ENCODE measurements at places on chromosomes 13 and 19.

DNA sequence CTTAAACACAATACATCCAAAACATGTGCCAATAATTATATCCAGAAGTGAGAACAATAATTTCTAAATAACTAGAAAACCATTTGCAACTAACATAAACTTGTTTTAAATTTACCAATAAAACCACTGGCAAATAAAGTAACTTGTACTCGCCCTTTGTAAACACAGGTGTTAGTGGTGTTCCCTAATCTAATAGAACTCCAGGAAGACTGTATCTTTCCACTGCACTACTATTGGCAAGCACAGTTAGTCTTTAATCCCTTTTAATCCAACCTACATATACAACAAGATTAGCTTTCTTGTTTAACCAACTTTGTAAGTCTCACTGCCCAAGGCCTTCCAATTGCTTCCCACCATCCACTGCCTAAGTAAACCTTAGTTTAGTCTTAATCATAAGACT, 79.5 kb downstream of the PCDH9 start:
- no peak for DNase-seq

GRCh38 chr19:36025541-36025940, 7.1 kb downstream of the CLIP3 start:
- DNase-seq, result no peak

DNA sequence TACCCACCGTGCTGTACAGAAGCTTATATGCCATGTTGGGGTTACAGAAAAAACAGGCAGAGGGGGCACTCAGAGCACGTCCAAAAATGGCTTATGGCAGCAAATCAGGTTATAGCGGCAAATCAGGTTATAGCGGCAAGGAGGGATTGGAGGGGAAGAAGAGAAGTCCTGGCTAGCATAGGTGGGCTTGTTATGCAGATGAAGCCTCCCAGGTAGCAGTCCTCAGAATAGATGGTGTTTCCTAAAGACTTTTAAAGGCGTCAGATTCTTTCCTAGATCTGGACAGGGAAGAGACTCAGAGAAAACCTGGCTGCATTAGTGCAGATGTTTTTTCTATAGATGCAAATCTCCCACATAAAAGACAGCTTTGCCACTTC, 19.8 kb upstream of the PLEKHF1 start:
- DNase-seq, result no peak

DNA sequence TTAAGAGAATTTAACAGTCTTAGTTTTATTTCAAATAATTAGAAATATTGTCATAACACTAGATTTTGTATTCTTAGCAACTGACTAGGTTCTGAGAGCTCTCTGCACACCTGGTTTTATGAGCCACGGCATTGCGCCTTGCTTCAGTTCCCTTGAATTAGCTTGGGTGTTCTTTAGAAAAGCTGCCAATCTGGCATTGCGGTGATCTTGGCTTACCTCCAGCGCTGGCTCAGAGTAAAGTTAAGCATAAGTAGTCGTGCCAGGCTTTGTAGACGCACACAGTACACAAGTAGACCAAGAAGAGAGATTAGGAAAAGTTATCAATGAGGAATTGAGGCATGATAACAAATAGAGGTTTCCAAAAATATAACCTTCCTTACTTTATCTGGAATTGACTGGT, 45.7 kb downstream of the TPP2 start:
- no peak for DNase-seq

DNA sequence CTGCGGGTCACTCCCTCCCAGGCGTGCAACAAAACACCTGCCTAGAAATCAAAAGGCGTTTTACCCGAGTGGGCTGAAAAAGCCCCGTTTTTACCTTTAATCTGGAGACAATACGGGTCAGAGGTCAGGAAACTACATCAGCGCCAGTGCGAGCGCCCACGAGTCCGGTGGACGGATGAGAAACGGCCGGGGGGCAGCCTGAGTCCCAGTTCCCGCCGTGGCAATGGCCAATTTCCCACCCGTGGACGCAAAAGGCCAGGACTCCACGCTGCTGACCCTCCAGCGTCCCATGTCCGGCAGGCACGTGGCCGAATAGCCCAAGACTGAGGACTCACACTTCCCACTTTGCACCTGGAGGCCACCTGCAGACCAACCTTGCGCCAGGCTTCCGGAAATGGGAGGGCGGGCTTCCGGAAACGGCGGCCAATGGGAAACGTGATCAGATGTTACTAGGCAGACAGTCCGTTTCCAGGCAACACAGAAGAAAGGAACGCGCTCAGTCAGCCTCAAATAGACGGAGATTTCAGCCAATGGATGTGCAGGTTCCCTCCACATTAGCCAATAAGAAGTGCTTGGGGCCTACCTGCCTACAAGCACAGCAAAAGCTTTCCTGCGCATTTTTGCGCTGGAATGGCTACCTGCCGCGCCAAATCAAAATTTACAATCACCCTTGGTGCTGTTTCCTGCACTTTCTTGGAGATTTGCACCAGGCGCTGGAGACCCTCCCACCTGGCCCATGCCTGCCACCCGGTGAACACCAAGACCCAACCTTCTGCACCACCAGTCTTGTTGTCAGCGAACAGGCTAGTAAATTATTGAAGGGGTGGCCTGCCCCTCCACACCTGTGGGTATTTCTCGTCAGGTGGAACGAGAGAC, 47.4 kb downstream of the ZFP14 start:
- peak; percentile 96 for DNase-seq

DNA sequence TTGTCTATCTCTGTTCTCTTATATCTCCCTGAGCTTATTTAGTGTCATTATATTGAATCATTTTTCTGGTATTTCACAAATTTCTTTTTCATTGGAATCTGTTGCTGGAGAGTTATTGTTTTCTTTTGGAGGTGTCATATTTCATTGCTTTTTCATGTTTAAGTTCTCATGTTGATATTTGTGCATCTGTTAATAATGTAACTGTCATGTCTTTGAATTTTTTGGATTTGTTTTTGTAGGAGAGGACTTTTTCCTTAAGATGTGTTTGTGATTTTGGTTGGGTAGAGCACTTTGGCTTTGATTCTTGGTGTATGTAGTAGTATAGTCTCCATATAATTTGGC, 64.0 kb downstream of the DNAJC3 start:
- no peak for DNase-seq

- no peak for DNase-seq
Observed at GRCh38 chr13:41059456-41060081, 1.7 kb upstream of the WBP4 start.

- no peak for DNase-seq
Observed at GRCh38 chr13:29511980-29512379, 83.5 kb downstream of the SLC7A1 start.

DNA sequence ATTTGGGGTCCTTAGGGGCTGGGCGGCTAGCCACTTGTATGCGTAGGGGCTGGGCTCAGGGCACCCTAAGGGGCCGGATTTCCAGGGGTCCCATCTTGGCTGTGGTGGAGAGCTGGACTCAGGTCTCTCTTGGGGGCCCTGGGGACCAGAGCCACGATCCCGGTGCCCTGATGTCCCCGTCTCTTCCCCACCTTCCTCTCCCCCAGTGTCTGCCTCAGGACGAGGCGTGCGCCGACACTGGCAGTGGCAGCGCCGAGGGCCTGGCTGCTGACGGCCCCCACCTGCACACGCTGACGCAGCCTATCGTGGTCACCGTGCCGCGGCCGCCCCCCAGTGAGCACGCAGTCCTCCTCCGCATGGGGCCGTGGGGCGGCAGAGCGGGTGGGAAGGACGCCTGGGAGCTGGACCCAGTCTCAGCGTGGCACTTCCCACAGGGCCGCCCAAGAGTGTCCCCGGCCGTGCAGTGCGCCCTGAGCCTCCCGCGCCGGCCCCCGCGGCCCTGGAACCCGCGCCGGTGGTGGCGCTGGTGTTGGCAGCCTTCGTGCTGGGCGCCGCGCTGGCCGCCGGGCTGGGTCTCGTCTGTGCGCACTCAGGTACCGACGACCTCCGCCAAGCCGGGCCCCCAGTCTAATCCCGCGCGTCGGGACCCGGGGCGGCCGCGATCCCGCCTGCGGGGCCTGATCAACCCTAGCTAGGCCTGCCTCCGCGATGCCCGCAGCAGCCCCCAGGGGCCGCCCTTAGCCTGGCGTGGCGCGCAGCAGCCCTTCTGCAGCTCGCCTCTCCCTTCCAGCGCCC, 2.7 kb upstream of the SNAPC2 start:
- peak; percentile 67 for DNase-seq

GRCh38 chr13:90702050-90702449, 645.4 kb upstream of the MIR17HG start:
- DNase-seq, result no peak

DNA sequence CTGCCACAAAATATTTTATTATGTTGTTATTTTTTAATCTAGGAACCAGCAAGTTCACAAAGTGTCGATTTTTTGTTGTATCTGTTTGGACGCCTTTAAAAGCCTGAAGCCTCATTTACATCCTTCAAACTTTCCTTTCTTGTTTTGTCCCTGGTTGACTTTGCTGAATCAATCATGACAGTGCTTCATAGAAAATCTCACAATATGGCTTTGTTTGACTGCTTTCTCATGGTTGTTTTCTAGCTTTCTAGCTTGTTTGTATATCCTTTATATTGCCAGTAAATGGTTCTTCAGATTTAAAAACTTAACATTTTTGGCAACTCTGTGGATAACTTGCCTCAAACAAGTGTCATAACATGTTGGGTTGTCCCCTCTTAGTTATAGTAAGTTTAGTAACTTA, 84.1 kb upstream of the ATXN8OS start:
- DNase-seq, result no peak

DNA sequence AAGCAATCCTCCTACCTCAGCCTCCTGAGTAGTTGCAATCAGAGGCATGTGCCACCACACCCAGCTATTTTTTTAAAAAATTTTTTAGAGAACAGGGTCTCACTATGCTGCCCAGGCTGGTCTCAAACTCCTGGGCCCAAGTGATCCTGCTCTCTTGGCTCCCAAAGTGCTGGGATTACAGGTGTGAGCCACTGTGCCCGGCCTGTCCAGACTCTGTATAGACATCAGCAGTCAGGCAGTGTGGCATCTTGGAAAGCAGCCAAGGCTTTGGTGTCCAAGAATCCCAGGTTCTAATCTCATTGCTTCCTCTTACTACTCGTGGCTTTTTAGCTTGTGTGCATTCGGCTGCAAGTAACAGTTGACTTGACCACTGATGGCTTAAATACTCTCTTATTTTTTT, 43.4 kb downstream of the BICRA start:
- no peak for DNase-seq

DNA sequence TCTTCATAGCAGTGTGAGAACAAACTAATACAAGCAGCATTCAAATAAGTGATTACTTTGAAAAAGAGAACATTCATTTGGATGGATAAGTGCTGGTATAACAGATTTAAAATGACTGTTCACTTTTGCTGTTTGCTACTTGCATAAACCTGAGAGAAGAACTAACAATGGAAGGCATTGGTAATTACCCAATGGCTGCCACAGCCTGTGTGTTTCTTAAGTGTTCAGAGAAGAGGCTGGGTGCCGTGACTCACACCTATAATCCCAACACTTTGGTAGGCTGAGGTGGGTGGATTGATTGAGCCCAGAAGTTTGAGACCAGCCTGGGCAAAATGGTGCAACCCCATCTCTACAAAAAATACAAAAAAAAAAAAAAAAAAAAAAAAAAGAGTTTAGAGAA, 4.9 kb upstream of the TEX26 start:
- DNase-seq, result no peak

DNA sequence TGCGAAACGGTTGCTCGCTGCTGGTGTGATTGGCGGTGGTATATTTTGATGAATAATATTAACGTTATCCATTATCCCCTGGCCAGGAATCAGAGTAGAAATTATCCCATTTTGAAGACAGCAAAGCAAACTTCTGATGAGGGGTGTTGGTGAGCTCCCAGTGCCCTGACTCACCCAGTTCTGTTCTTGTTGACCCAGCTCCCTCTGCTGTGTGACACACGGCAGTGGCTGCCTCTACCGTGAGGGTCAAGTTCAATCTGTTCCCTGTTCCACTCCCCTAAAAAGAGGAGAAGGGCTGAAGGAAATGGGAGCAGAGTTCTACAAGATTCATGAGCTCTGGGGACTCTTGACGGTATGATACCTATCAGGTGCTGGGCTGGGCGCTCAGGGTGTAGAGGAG, 2.0 kb downstream of the CAMSAP3 start:
- no peak for DNase-seq

GRCh38 chr19:35284153-35285094, 2.1 kb downstream of the HAMP start:
- DNase-seq, result no peak

DNA sequence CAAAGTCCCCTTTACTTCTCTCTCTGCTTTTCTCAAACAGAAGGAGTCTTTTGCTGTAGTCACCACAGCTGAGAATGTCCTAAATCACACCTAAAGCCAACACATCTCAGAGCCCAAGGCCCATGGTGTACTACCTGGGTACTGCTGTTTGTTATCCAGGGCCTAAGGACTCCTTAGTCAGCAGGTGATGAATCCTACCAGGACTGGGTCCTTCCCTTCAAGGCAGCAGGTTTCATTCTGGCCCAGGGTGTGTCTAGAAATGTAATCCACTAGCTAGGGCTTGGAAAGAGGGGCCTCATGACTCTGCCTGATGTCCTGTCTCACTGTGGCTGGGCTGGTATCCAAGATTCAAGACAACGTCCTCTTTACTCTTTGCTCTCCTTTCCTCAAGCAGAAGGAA, 36.2 kb upstream of the ENOX1 start:
- DNase-seq, result no peak

DNA sequence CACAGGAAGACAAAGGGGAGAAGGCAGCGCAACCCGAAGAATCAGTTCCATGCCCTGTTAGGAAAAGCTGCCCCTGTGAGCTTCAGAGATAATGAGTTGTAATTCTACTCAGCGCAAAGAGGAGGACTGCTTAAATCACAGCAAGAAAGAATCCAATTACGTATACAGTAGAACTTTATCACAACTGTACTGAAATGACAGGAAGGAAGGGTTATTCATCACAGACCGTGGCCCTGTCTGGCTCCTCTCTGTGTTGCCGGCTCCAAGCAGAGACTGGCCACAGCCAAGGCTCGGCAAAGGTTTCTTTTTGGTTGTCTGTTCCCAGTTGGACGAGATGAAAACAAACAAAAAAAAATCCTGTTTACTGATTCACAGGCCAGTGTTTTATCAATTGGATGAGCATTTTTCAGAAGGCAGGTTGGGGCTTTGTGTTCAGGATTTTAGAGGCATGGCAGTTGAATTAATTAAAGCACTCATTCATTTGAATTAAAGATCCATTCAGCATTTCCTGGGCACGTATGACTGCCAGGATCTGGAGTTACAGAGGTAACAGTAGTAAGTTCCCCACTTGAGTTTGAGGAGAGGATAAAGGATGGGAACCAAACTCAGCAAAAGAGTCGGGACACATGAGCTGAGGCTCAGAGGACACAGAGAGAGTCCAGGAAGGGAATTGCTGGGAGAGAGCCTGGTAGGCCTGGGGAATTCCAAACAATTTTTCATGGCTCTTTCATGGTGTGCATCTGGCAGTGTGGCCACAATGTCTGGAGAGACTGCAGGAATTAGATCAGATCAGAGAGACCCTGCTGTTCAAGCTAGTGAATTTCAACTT, 341.0 kb downstream of the DNAJC15 start:
- peak; percentile 37 for DNase-seq

- DNase-seq, result no peak
Observed at GRCh38 chr19:35298561-35298972, 6.6 kb downstream of the MAG start.

GRCh38 chr13:110361365-110361911, 54.4 kb downstream of the COL4A2 start:
- DNase-seq, result no peak
